ENCODE measurements at places on chromosomes 2 and 18.
A peak's percentile ranks its signal among the peaks of the same experiment; 100 is the strongest.

- no peak for DNase-seq
These were observed 3.5 kb downstream of the POU3F3 start for GRCh38 chr2:104857262-104858005.

DNA sequence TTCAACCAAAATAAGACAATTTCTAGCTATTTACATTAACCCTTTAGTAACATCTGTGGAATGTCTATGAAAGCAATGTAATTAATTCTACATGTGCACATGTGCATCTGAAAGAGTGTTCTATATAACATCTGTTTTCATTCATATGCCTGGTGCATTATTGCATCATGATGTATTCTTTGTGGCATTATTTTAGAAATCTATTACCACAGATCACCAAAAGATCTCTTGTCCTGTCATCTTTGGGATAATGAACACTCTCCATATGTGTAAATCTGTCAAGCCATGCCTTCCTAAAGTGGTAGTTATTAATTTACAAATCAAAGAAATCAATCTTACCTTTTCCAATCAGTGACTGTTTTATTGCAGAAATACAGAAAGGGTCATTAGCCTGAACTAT, 86.9 kb downstream of the TRIB2 start:
- DNase-seq, result no peak

GRCh38 chr2:67792681-67793091, 270.1 kb downstream of the C1D start:
- no peak for DNase-seq

DNA sequence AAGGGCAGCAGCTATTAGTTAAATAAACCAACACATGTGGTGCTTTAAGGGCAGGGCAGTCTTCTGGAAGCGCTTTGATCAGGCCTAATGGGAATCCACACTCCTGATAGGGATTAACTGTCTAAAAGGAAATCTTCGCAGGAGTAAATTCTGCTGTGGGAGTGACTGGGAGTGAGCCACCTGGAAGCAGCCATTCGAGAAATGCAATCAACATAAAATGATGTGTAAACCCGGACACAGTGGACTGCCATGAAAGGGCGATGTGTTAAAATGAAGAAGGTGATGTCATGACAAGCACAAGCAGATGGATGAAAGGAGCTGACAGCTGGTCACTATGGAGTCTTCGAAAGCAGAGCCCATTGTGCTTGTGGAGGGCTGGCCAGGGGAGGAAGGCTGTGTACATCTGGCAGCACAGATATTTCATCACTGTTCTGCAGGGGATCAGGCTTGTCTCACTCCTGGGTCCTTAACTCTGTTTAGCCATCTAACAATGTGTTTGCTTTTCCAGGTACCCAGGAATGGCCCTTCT, 24.8 kb upstream of the GALNT14 start:
- DNase-seq, result no peak

GRCh38 chr2:58680755-58681310, 439.7 kb upstream of the FANCL start:
- DNase-seq, result peak; percentile 55

DNA sequence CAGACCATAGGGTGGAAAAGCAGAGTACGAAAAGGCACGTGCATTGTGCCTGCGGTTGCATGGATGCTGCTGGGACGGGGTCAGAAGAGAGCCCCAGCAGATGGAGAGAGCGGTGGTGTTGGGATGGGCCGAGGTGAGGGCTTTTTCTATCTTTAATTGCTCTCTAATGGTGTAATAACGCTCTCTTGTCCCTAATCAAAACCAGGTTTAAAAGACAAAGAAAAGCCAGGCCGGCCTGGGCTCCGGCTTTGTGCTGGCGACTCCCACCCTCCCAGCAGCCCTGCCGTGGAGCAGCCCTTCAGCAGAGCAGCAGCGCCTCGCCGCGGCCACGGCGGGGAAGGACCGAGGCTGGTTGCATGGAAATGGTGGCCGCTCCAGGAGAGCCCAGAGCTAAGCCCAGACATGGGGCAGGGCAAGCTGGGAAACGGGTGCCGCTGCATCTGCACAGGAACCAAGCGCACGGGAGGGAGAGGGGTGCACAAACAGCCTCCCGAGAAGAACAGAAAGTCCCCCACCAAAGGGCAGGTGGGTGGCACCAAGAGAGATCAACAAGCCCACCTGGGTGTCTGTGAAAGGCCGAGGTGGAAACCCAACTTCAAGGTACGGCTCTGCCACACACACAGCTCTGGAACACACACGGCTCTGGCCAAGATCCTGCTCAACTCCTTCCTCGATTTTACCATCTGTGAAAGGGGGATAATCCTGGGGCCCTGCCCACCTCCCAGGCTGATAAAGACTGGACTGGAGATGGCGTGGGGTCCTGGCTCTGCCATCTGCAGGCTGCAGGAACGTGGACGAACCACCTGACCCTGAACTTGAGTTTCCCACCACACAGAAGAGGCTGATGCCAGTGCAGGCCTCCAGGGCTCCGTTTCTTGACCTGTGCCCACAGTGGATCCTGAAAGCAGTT, 15.0 kb downstream of the HS1BP3 start:
- peak; percentile 72 for DNase-seq

GRCh38 chr2:216508229-216508628, 9.6 kb downstream of the RPL37A start:
- peak; percentile 22 for DNase-seq

- no peak for DNase-seq
These were observed 73.9 kb downstream of the MYCN start for GRCh38 chr2:16014041-16014787.

- no peak for DNase-seq
These were observed 123.0 kb downstream of the AGAP1 start for GRCh38 chr2:235616885-235617284.

- DNase-seq, result no peak
These were observed 11.8 kb downstream of the MTCL1 start for GRCh38 chr18:8717011-8717770.
